ENCODE measurements at places on chromosomes 2 and 18.
A peak's percentile ranks its signal among the peaks of the same experiment; 100 is the strongest.

DNA sequence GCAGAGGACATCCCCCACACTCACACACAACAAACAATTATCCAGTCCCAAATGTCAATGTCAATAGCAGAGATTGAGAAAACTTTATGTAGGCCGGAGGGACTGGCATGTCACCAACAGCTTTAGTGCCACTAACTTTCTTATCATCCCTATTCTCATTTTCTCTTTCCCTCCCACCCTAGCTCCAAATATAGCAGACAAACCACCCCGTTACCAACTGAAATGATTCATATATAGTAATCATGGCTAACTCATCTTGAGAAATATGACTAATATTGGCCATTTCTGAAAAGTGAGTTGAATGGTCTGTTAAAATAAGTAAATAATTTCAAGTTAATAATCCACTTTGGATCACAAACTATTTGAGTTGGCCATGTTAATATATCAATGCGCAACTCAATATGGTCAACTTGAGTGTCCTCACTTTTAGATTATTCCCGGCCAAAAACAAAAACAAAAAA is 242.1 kb upstream of the RND3 start:
- DNase-seq: no peak

DNA sequence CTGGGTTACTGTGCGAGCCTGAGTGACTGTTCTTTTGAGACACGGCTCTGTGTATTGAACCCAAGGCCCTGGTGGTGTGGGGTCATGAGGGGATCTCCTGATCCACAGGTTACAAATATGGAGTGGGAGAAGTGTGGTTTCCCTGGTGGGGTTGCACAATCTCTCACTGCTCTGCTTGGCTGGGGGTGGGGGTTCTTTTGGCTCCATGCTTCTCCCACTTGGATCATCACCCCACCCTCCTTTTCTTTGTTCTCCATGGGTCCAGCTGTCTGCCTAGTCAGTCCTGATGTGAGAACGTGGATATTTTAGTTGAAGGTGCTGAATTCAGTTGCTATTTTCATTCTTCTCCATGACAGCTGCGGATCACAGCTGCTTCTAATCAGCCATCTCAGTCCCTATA is 37.8 kb downstream of the AGPS start:
- DNase-seq: no peak

DNA sequence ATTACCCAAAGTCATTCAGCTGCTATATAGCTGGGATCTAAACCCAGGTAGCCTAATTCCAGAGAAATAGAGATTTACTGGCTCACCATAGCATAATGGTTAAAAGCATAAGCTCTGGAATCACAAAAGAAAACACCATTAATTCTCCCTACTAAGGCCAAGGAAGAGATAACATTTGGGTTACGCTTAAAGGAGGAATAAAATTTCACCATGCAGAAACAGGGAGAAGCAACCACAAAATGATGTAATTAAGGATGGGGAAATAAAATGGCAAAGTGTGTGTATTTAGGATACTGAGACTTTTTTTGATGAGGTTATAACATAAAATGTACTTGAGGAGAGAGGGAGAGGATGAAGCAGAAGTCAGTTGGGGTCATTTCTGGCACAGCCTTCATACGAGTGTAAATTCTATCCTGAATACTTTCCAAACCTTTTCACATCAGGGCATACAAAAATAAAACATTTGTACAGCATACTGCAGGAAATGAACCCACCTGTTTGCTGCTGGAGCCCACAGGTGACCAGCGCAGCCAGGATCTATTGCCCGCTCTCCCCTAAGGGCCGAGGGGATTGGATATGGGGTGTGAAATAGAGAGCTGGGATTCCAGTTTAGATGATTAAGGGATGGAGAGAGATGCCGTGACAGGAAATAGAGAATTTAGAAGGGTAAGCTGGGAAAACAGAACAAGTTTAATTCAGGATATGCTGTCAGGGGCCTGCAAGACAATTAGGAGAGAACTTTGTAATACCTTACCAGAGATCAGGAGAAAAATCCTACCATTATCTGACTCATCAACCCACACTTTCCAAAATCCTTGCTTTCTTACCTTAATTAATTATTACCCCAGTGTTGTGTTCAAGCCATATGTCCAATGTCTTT is 43.8 kb upstream of the SERTAD2 start:
- no peak for DNase-seq

DNA sequence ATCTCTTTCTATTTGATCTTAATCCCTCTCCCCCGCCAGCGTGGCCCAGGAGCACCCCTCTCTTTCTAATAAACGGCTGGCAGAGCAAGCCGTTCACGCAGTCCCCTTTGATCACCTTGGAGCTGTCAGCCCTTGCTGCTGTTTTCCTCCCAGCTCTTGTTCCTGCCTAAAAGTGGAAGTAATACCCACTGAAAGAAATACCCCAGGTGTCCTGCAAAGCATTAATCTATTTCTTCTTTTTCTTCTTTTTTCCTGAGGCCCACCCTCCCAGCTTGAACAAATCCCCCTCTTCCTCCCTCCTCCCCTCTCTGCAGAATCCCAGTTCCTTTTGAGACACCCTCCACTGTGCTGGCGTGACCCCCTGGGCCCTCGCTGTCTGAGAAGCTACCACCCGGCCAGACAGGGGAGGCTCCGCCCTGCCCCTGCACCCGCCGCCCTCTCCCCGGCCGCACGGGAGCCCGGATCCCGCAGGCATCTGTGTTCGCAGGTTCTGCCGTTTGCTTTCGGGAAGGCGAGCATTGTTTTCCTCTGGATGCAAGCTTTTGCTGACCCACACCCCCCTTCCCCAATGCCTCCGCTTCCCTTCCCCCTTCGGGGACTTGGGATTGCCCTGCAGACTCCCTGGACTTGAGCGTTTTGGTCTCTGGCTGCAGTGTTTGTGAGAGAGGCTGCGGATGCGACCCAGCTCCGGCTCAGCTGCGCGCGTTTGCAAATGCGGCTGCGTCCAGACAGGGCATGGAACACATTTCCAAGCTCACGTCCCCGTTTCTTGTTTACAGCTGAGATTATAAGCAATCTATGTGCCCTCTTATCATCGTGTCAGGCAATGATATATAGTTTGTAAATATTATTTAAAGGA is 631.5 kb downstream of the NYAP2 start:
- DNase-seq: peak; percentile 50

- no peak for DNase-seq
Measured at GRCh38 chr2:12824351-12824777, 107.6 kb downstream of the TRIB2 start.

DNA sequence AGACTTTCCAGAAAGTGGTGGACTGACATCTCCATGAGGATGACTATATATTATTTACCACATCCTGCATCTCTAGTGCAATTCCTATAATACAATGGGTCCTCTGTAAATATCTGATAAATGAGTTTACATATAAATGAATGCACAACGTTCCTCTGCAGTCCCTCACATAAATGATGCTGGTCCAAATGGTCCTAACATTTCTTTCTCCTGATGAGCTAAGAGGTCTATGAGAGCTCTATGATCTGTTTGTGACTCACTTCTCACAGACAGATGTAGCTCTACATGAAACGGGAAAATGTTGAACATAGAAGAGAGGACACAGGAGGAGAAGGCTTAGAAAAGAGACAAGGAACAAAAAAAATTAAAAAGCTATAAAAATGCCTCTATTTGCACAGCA is 201.2 kb upstream of the PIK3C3 start:
- no peak for DNase-seq

GRCh38 chr2:5666798-5667197 is 25.4 kb upstream of the SOX11 start:
- no peak for DNase-seq

DNA sequence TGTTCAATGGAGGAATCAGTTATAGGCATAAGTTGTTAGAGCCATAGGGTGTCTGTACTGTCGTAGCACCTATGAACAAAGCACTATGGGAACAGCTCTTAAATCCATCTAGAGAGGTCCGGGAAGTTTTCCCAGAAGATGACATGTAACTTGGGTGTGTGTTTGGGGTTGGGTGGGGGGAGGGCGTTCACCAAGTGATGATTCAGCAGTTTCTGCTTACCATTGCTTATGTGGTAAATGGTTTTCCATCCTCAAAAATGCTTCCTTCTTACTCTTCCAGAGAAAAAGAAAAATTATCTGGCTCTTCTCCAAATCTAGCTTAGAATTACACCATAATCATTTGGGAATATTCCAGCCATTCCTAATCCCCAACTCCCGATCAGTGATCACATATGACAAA is 361.1 kb upstream of the ZNF521 start:
- no peak for DNase-seq

DNA sequence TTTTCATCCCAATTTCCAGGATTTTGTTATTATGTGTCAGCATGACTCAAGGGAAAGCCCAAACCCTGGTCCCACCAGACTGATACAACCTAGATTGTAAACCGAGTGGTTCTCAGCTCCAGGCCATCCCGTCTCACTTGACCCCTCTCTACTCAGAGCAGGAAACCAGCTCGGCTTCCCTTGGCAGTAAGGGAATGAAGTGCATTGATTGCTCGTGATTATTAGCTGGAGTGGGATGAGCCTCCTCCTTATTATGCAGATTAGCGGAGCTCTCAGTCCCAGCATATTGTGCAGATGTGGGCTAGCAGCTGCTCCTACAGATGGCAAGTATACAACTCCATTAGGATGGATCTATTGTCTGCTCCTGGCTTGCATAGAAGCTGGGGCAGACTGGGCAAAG is 167.6 kb downstream of the LNPK start:
- DNase-seq: no peak

DNA sequence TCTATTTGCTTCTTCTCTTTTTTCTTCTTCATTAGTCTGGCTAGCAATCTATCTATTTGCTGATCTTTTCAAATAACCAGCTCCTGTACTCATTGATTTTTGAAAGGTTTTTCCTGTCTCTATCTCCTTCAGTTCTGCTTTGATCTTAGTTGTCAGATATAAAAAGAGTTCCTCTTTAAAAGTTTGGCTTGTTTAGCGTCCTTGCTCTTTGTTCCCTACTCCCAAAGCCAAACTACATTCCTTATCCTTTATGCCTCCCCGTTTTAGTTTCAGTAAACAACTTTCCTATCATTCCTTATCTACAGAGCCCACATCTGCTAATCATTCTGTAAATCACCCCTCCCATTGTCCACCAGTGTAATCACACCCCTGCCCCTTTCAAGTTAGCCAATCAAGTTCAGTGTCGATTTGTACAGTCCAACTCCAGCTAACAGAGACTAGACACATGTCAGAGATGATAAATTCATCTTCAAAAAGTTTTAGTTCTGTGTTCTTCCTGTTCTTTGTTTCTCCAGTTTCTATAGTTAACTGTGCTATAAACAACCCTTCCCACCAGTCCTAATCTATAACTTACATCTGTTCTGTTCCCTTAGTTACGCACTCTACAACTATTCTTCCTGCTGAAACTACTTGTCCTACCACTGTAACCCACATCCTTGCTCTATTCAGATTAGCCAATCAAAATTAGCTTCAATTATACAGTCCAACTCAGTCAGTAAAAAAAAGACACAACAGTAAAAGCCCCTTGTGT is 44.4 kb downstream of the TFPI start:
- no peak for DNase-seq

DNA sequence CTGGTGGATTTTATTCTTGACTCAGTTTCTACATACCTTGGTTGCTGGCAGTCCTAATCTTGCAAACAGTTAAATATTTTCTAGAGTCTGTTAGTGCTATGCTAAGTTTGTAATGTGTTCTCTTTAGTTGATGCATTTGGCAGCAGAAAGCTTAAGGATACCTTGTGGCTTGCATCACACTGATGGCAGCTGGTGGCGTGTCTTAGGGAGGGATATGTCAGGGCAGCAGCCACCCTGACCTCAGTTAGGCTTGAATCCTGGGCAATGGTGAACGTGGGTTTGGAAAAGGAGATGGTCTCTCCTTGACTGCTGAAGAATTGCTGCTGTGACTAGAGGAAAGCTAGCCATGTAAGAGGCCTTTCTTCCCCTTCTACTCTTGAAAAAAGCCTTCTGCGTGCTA is 4.2 kb downstream of the IAH1 start:
- no peak for DNase-seq

GRCh38 chr2:41137031-41137430 is 685.1 kb upstream of the SLC8A1 start:
- DNase-seq: no peak

DNA sequence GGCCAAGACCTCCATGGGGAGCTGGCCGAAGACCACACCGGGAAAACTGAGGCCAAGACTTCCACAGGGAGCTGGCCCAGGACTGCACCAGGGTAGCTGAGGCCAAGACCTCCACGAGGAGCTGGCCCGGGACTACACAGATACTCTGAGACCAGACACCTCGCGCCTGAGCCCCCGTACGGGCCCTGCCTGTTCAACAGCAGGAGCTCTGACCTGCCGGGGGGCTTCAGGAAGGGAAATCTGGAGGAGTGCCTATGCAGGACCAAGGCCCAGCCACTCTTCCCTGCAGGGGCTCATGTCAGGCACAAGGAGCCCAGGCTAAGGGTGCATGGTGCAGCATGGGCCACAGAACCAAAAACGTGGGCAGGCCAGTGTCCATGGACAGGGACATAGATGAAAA is 151.6 kb downstream of the TMEM18 start:
- DNase-seq: no peak

- no peak for DNase-seq
Measured at GRCh38 chr2:231991664-231992063, 30.2 kb downstream of the DIS3L2 start.

- no peak for DNase-seq
Measured at GRCh38 chr2:159637988-159638501, 21.7 kb upstream of the BAZ2B start.

DNA sequence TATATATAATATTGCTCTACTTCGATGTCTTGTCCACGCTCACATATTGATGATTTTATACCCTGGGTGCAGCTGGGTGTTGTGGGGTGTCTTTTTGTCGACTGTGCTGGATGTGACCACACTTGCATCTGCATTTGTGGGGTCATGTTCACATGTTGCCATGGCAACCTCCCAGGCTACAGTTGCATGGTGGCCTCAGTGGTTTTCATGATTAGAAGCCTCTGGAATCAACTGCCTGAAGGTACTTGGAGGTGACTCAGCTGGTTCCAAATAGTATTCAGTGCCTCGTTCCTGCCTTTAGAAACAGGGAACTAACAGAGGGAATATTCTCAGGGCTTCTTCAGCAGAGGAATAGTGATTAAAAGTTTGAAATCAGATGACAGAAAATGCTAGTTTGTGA is 166.3 kb upstream of the NYAP2 start:
- DNase-seq: no peak

DNA sequence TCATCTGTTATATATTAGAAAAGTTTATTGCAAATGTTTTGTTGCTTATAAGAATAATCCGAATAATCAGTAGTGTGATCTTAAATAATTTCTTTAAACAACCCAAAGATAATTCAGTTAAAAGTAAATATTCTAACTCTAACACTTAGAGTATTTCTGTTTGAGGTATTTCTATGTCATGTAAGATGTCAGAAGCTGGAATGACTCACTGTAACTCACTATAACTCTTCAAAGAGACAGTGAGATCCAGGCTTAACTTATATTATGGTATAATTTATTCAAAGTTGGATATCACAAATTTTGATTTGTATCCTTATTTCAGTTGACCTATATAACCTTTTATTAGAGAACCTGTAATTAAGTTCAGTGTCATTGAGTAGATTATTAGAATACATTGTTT is 6.9 kb downstream of the MBD5 start:
- DNase-seq: no peak
